Thoracic aorta (tissue), 2 donors: ENCODE measurements at places on chromosomes 16 and 17. TPM values are rescaled to one million over a fixed set of nuclear protein-coding genes. Genes with fewer than 3 reads are reported as not detected.

- DNase-seq, result no peak
These were observed 834 bp downstream of the DCXR start for GRCh38 chr17:82036634-82037091.

DNA sequence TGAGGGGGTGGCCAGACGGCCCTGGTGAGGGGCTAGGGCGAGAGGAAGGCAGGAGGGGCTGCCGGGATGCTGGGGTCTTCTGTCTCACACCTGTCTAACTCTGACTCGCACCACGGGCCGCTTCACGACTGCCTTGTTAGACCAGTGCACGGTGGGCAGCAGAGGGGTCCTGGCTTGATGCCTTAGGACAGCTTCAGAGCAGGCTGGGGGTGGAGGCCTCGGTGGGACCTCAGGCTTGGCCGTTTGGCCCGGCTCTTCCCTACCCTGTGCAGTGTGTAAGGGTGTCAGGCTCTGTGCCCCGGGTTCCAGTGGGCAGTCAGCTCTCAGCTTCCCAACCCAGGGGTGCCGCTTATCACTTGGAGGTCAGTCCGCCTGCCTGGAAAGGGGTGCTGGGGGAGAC lies 100.7 kb downstream of the OR1D5 start:
- DNase-seq, result no peak

GRCh38 chr17:17466511-17466910 lies 10.3 kb upstream of the MED9 start:
- DNase-seq, result no peak

DNA sequence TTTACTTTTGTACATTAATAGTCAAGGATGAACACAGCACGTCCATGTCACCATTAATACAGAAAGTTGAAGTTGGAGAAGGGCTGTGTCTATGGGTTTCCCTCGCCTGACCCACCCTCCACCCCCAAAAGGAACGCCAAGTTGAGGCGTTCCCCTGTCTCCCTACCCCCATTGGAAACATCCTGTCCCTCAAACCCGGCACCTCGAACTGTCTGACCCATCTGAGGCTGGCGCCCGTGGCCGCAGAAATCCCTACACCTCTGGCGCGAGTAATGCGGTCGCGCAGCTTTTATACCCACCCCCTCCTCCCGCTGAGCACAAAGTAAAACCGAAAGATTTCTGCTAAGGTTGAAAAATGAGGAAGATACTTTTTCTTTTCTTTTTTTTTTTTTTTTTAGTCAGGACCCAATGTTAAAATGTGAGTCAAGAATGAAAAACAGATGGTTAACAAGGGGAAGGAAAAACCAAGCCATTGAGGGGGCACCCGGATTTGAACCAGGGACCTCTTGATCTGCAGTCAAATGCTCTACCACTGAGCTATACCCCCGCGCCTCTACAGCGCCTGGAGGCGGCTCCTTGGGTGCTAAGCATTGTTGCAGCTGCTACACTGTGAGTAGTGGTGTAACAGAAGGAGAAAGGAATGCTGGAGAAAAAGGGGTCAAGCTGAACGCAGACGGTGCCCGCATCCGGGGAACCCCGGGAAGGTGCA lies 887 bp upstream of the LASP1 start:
- DNase-seq, result peak; percentile 63

PTX4 gene
- 0.78 TPM for total RNA-seq

HP gene
- total RNA-seq, result 5.7 TPM

LYZL6 gene
- total RNA-seq, result not detected

BAIAP3 gene
- 2.5 TPM for total RNA-seq
